SHP77 treated with DMSO at 0.1 percent for 48 hours (cell line): ENCODE measurements at places on chromosomes 5 and 9.

DNA sequence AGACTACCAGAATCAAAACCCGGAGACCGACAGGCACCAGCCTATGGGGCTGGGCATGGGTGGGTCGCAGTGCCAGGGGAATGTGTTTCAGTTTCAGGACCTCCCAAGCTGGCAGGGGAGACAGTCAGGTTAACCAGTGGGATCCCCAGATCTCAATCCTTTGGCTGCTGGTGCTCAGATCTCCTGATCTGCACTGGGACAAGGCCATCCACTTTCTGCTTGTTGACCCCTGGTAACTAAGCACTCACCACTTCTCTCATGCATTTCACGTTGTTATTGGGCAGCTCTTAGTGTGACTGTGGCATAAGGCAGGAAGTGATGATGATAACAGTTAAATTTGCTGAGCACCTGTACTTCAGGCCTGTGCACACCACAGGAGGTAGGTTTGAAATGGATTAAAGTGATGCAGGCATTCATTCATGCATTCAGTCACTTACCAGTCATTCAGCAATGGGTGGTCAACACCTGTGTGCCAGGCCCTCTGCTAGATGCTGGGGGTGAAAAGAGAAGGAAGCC, 42.1 kb upstream of the STXBP1 start:
- DNase-seq, result no peak

DNA sequence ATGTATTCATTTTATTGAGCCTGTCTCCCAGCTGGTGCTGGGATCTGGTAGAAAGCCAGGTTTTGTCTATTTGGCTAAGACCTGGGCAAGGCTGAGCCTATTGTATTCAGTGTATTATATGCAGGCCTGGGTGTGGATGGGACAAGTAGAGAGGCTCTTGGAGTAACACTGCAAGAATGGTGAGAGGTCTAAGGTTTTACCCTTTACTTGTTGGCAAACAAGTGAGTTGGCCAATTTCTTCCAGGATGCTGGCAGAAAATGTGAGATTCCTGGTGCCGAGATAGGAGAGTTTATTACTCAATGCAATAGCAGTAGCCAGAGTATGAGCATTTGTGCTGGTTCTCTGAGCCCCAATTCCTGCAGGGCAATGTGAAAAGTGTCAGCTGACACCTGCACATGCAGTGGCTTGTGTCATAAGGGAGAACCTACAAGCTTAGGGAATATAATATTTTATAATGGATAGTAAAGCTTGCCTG, 141.7 kb upstream of the PRLR start:
- no peak for DNase-seq

GRCh38 chr9:133443982-133444381, 15.8 kb upstream of the CACFD1 start:
- DNase-seq, result no peak

GRCh38 chr9:123796618-123797484, 133.1 kb downstream of the DENND1A start:
- no peak for DNase-seq

- DNase-seq, result peak; percentile 74
Observed at GRCh38 chr5:150000256-150000989, at the start of the genes HMGXB3 and TIGD6. Gene HMGXB3 (plus strand): TSS chr5:150000739. CDS start chr5:150004853, 4,114 bp downstream. Gene TIGD6 (minus strand): TSS chr5:150000654. CDS start chr5:149996348, 4,306 bp downstream.

- no peak for DNase-seq
Observed at GRCh38 chr5:109291090-109291489, 118.7 kb downstream of the PJA2 start.
